Stimulated activated CD8-positive, alpha-beta memory T cell treated with anti-CD3 and anti-CD28 coated beads, Interleukin-2, amount 100 ng/mL, for 1 hour (primary cell): ENCODE measurements at places on chromosomes 13 and 19.

GRCh38 chr13:74280093-74280794 lies 146.0 kb upstream of the KLF12 start:
- no peak for DNase-seq

DNA sequence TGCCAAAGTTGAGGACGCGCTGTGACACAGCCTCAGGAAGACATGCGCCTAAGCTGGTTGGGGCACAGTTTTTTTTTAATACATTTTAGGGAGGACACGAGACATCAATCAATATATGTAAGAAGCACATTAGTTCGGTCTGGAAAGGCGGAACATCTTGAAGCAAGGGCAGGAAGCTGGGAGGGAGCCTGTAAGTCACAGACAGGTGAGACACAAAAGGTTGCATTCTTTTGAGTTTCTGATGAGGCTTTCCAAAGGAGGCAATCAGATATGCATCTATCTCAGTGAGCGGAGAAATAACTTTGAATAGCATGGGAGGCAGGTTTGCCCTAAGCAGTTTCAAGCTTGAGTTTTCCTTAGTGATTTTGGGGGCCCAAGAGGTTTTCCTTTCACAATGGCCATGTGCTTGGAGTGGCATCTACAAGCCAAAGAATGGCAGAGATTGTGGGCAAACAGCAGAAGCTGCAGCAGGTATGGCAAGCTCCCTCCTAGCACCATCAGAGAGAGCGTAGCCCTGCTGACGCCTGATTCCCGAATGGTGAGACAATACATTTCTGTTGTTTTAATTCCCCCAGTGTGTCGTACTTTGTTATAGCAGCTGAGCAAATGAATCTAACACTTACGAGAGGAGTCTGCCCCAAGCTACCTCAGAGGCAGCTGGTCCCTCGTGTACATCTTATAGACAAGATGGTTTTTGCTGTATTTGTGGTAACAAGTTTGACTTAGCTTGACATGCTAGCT lies 99.5 kb upstream of the TMTC4 start:
- no peak for DNase-seq

DNA sequence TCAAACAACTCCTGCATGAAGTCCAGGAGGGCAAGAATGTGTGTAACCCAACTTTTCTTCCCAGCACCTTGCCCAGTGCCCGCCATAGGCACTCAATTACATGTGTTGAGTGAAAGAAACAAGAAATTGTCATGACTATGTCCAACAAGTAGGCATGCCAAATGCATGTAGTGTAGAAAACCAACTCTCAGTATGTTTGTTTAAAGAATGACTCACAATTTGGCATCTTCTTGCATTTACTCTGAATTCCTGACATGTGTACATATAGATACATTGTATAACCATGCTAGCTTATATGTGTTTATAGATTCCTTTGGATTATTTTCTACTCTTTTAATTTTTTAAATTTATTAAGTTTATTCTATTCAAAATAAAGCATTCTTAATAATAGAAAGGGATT lies 305.0 kb downstream of the EFNB2 start:
- DNase-seq, result no peak

GRCh38 chr19:33755099-33756035 lies 41.3 kb upstream of the KCTD15 start:
- DNase-seq, result no peak

- DNase-seq, result no peak
Observed at GRCh38 chr13:33284031-33284430, 1.5 kb downstream of the STARD13 start.

DNA sequence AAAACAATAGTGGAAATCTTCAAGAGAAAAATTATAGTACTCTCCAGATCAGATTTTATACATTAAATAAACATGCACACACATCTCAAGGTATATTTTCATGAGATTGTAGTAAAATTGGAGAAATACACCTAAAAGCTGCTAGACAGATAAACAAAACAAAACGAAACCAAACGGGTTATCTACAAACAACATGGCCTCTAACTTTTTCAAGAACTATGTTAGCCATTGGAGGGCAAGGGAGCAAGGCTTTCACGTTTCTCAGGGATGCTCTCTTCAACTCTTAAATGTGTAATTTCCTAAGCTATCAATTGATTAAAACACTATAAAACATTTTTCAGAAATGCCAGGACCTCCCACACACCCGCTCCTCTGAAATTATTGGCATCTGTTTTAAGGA lies 1262.4 kb upstream of the PCDH20 start:
- no peak for DNase-seq

DNA sequence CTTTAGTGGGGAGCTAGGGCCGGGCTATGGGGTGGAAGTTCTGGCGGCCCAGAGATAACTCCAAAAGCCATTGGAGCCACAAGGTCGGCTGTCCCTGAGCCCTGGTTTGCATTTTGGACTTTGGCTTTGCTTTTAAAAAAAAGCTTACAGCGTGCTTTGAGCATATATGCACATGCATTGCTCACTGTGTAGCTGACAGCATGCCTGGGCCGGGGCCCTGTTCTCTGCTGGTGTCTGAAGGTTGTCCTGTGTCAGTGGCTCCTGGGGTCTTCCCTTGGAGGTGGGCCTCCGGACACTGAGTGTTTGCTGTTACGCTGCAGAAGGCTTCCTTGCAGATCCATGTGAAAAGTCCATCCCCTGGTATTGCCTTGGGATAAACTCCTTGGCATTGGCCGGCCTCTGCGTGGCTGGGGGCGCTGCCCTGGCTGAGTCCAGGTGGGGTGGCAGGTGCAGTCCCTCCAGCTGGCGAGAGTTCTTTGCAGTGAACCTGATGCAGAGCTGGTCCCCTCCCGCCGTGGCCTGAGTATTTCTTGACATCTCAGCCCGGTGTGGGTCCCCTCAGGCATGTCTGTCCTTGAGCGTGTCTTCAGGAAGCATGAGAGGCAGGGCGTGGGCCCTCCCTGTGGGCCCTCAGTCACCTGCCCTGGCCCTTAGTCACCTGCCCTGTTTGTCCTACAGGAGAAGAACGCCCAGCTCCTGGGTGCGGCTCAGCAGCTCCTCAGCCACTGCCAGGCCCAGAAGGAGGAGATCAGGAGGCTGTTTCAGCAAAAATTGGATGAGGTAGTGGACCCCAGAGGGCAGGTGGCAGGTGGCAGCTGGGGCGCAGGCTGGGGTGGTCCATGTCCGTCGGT lies 23.0 kb downstream of the PLEKHJ1 start:
- DNase-seq, result no peak

DNA sequence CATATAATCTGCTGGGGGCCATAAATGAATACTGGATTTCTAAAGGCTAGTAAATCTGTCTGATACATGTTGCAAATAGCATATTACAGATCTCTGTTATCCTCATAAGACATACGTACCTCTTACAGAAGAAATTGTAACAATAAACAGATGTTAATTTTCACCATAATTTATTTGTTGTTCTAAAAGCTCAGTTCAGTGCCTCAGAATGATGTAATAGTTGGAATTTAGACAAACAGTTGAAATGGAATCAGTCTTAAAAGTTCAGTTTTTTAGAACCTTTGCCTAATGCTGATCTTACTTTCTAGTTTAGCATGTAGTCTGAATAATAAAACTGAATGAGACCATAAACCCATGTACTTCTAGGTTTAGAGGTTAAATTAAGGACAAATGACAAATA lies 43.1 kb downstream of the B3GLCT start:
- DNase-seq, result no peak

DNA sequence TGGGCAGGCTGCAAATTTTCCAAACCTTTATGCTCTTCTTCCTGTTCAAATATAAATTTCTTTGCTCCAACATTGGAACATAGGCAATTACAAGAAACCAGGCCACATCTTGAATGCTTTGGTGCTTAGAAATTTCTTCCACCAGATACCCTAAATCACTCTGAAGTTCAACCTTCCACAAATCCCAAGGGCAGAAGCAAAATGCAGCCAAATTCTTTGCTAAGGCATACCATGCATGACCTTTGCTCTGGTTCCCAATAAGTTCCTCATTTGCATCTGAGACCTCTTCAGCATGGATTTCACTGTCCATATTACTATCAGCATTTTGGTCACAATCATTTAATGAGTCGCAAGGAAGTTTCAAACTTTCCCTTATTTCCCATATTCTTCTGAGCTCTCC lies 130.9 kb downstream of the DIAPH3 start:
- DNase-seq, result no peak

GRCh38 chr13:42337808-42338600 lies 66.1 kb downstream of the AKAP11 start:
- no peak for DNase-seq

DNA sequence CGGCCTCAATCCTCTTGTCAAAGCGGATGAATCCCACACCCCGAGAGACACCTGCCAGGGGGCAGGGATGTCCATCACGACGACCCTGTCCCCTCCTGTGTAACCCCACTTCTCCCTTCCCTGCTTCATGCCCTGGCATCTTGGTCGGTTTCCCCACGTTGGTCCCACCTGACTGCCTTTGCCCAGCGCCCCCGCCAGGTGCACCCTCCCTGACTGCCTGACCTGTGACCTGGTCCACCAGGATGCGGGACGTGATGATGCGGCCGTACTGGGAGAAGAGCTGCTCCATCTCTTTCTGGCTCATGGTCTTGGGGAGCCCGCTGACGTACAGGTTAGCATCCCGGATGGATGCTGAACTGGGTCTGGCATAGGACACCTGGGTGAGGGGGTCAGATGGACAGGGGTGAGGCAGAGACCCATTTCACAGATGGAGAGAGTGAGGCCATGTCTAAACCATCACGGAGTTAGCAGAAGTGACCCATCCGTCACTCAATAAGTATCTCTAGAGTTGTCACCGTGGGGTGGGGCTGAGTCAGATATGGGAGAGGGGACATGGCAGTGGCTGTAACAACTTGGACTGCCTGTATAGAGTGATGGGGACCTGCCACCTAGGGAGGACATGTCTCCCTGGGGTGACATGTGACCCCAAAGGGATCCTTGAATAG lies 22.5 kb downstream of the ELAVL3 start:
- DNase-seq, result no peak

DNA sequence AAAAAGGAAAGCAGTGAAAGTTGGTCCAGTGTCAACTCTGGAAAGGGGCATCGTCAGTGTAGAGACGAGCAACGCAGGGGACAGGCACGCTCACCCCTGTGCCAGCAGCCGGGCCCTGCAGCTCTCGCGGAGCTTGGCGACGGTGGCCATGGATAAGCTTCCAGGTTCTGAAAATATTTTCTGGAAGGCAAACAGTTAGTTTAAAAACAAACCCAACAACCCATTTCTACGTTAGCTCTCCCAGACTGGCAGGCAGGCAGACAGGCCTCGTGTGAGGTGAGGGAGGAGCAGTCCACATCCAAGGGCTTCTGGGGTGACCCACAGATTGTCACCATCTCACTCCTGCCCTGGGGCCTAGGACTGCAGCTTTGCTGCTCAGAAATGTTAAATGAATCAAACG lies 27.4 kb downstream of the LAMP1 start:
- DNase-seq, result no peak

DNA sequence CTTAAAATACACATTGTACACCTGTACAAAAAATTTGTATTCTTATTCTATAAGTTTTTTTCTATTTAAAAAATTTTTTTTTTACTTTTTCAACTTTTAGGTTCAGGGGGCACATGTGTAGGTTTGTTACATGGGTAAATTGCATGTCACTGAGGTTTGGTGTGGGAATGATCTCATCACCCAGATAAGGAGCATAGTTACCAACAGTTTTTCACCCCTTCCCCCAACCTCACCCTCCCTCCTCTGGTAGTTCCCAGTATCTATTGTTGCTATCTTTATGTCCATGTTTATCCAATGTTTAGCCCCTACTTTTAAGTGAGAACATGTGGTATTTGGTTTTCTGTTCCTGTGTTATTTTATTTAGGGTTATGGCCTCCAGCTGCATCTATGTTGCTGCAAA lies 89.9 kb downstream of the CDK8 start:
- no peak for DNase-seq

DNA sequence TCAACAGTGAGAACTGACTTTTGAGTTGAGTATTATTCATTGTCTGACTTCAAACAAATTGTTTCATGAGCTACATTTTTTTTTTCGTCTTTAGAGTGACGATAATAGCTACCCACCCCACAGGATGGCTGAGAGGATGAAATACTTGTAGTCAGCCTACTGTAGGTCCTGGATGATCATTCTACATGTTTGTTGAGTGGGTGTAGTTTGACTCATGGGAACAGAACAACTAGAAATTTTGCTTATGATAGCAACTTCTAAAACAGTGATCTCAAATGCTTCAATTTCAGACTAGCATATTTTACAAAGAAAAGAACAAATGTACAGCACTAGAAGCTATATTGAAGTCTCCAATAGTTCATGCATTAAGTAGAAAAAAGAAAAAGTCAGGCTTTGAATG lies 651.8 kb downstream of the PCDH9 start:
- no peak for DNase-seq

DNA sequence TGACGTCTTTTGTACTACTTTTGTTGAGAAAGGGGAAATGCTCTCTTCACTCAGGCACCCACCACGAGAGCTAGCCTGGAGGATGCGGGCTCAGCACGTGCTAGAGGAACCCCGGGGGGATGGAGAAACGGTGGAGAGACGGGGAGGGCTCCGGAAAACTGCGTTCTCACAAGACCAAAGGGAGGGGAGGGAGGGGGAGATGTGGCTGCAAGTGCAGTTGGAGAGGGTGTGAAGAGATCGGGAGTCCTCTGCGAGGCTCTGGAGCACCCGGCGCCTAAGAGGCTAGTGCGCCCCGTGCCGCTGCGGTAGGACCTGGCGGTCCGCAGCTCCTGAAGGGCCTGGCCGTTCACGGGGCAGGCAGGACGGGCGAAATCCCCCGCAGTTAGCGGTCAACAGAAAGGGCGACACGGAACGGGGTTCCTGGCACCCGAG lies 43.4 kb upstream of the XPO4 start:
- DNase-seq, result no peak

- DNase-seq, result no peak
Observed at GRCh38 chr19:31963746-31964145, 381.7 kb upstream of the ZNF507 start.

- DNase-seq, result no peak
Observed at GRCh38 chr13:36418022-36418805, 14.1 kb upstream of the CCNA1 start.

DNA sequence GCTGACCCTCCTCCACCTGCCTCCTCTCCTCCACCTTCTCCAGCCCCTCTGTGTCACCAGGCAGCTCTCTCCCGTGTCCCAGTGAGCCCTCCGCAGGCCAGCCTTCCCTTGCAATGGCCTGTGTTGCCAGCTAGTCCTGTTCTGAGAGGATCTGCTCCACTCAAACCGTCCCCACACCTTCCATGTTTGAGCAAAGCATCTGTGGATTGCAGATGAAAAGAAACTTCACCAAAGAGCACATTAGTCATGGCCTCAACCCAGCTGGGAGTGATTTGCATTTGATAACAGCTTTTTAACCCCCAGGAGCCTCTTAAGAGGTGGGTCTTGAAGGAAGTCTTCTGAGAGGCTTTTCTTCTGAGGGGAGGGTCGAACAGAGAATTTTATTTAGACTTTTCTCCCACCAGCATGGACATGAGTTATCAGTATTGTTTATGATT lies 72.8 kb downstream of the COL4A2 start:
- DNase-seq, result no peak

DNA sequence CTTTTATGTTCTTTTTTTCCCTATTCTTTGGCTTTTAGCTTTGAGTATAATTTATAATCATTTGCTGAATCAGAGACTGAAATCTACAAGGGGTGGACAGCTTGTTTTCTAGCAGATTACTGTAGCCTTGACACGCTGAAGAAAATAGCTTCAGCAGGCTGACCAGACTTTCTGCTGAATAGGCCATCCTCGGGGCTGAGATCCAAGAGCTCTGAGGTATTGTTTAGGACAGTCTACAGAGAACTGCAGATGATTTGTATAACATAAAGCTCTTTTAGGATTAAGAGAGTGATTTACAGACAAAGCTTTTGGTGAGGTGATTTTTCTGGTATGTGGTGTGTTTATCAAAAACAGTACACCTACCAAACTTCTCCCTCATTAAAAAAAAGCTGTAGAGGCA lies 16.8 kb downstream of the POLR1D start:
- no peak for DNase-seq

- no peak for DNase-seq
Observed at GRCh38 chr19:12886651-12886968, 391 bp downstream of the KLF1 start.
